ENCODE measurements at places on chromosomes 2 and 18.

DNA sequence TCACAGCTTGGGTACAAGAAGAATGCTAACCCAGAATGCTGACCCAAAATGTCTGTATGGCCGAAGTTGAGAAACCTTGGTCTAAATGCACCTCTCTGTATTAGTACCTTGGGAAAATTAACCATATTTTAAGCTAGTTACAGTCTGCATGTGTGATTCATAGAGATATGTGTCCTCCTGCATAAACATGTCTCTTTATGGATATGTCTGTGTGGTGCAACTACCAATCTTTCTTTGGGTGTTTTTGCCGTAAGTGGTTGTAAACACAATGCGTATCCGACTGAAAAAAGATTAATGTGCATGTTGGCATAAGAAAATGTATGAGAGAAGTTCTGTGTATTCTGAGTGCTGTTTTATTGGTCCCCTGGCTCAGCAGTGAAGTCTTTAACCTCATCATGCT, 54.2 kb upstream of the GAREM2 start:
- no peak for DNase-seq

DNA sequence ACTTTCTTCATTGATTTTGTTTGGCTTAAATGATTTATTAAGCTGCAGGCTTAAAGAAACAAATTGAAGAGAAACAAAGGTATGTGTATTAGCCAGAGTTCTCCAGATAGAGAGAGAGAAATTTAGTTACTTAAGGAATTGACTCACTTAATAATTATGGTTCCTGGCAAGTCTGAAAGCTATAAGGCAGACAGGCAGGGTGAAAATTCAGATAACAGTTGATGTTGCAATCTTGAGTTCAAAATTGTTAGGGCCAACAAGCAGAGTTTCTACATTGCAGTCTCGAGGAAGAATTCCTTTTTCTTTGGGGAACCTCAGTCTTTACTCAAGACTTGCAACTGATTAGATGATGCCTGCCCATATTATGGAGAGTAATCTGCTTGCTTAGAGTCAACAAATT, 593.5 kb downstream of the ADCYAP1 start:
- no peak for DNase-seq

DNA sequence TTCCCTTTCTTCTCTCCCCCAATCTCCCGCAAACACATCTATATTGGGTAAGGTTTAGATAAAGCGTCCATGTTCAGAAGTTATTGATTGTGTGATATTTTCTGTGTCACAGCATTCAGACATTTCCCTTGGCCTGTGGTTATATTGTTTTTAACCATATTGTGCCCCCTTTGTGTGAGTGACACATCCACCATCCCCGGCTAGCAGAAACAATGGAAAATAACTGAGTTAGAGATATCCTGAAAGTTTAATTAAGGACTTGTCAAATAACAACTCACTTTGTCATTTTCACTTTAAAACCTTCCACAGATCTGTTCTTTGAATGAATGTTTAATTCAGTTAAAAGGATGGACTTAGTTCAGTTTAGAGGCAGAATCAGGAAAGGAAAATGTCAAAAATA, 151.0 kb downstream of the KCNJ3 start:
- no peak for DNase-seq

GRCh38 chr18:44232500-44232899, 448.2 kb upstream of the SETBP1 start:
- no peak for DNase-seq

DNA sequence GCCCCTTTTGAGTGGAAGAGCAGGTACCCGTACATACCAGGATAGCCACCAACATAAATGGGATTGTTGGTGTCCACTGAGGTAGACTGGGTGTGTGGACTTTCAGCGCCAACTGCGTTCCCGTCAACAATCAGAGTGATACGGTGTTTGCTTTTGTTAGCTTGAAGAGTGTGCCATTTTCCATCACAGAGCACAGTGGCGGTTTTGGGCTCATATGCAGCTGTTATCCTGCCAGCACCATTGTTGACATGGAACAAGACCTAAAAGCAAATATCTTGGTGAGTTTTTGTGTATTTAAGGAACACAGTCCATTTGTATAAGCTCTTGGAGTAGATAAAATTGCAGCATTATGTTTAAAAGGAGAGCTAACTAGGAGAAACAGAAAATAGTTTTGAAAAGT, 174.5 kb downstream of the LAMA1 start:
- no peak for DNase-seq

DNA sequence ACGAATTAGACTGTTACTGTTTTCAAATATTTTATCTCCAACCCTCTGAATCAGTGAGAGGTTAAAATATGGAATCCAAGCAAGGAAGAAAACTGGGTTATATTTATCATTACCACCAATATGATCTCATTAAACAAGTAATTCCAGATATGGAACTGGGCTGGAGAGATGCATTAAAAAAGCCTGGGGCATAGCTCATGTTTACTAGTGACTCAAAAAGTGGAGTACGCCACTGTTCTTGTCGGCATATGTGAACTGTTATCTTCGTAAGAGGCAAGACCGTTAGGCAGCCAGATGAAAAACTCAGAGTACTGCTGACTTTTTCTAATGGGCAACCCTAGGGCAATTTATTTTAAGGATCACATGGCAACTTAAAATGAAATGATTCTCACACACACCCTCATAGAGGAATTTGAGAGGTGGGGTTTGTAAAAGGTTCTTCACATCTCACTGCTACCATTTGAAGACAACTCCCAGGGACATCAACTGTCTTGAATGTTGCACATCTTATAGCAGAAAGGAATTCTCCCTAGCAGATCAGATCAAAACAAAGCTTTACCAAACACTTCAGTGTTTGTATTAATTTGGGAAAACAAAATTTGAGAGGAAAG, 105.2 kb upstream of the TFCP2L1 start:
- DNase-seq = no peak

- DNase-seq = no peak
Measured at GRCh38 chr2:53636109-53636508, 131.5 kb upstream of the CHAC2 start.

DNA sequence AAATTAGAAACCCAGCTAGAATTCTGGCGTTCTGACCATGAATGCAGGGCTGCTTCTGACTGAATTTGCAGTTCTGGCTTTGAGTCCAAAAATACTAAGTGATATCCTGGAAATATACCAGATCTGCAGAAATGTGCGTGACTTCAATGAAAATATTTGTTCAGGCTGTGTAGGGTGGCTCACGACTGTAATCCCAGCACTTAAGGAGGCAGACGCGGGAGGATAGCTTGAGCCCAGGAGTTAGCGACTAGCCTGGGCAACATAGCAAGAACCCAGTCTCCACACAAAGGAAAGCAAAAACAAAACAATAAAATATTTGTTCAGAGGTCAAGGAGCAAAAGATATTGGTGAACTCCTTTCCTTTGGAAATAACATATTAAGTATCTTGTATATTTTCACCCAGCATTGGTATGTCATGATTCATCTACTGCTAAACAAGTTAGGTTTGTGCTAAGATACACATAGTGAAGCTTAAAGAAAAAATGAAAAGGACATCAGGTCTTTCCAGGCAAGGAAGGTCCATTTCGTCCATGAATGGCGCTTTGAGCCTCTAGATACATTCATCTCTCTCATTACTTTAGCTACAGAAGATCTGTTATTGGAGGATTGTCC, 239.2 kb downstream of the CMPK2 start:
- DNase-seq = no peak

- peak; percentile 11 for DNase-seq
Measured at GRCh38 chr2:95329891-95330793, 33.0 kb downstream of the KCNIP3 start.

DNA sequence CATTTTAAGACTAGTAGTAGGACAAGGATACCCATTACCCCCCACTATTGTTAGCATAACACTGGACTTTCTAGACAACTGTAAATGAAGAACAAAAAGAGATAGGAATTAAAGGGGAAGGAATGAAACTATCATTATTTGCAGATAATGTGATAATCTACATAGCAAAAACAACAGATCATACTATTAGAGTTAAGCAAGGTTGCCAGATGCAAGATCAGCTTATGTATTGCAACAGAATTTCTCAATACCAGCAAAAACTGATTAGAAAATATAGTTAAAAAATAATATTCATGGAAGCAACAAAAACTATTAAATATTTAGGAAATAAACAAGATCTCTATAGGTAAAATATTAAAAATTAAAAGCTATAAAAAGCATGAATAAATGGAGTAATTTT, 194.4 kb upstream of the SPRED2 start:
- DNase-seq = no peak

GRCh38 chr2:50694798-50695197, 337.1 kb downstream of the NRXN1 start:
- DNase-seq = peak; percentile 43

GRCh38 chr2:210392469-210392881, 77.5 kb upstream of the MYL1 start:
- DNase-seq = no peak

GRCh38 chr2:79782576-79783452, 270.0 kb downstream of the CTNNA2 start:
- DNase-seq = peak; percentile 3

DNA sequence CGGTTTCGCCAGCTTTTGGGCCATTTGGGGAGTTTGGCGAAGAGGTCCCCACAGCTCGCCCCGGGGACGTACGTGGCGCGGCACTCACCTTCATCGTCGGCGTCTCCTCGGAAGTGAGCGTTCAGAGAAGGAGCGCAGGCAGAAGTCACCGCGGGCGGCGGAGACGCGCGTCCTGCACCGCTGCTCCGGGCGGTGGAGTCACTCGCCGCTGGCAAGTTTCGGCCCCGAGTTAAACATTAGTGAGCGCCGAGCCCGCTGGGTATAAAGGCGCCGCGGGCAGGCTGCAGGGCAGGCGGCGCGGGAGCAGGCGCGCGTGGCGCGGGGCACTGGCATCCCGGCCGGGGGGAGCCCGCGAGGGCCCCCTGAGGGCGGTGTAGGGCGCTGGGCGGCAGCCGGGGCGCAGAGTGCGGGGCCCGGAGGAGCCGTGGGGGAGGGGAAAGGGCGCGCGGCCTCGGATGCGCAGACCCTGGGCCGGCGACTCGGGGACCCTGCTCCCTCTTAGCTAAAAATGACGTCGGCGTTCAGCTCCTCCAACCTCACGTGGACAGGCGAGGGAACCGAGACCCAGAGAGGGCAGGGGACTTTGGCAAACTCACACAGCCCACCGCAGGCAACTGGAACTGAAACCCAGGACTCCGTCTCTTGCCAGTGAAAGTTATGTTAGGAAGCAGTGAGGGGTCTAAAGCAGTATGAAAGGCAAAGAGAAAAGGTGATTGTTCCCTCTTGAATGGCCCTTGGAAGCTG, at the start of gene DPP4:
Gene DPP4 (minus strand): TSS at position 328 of the 744 bp plus-strand sequence. CDS start 234 bp downstream, at position 94.
- peak; percentile 56 for DNase-seq

GRCh38 chr2:238097988-238098871, 1.9 kb upstream of the ESPNL start:
- DNase-seq = peak; percentile 15

DNA sequence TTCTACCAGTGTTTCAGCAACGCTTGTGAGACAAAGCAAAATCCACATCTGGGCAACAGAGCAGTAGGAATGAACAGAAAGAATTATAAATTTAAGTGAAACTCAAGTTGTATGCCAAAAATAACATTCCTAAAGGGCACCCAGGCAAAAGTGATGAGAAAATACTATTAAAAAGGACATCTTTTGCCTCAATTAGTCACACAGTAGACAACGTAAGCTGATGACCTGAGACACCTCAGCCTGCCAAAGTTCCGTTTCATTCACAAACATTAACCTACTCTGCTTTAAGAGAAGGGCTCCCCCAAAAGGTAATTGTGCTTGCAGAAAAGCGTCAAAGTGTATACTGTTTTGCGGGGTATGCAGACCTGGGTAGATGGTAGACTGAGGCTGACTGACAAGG, 7.2 kb downstream of the HDLBP start:
- no peak for DNase-seq

DNA sequence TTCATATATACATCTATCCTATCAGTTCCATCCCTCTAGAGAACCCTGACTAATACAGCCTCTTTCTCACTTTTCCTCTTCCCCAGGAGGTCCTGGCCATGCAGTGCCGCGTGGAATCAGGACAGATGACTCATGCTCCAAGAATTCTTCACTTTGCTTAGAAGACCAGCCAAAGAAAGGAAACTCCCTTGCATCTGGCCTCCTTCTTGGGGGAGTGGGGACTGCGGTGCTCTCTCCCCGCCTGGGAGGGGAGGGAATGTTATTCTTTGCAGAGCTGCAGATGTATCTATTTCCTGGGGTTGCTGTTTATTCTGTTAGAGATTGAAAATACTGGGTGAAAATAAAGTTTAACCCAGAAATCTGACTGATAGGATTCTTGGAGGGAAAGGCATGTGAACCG, 111.5 kb upstream of the SH3BP4 start:
- peak; percentile 12 for DNase-seq

DNA sequence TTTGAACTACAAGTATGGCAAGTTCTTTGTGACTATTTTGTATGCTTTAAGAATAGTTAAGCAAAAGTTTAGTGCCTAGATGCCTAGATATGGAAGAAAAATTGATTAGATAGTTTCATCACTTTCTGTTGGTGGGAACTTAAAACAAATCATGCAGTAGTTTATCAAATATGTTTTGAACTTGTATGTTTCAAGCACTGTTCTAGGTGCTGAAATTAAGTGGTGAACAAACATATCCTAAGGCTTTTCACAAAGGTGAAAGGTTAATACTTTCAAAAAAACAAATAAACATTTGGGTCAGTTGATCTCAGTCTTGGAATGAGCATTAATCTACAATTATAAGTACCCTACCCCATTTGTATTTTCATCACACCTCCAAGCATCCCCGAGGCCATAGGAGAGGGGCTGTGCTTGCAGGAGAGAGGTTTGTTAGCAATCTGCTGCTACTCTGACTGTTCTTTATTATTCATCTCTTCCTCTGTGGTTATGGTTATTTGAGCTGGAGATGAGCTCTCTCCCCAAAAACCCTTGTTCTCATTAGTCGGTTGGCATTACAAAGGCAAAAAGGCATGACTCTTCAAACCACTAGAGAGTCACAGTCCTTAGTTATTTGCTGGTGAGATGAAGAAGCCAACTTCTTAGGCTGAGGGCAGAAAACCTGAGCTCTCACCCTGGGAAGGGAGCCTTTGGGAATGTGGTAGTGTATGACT, 103.9 kb upstream of the FHL2 start:
- DNase-seq = no peak

DNA sequence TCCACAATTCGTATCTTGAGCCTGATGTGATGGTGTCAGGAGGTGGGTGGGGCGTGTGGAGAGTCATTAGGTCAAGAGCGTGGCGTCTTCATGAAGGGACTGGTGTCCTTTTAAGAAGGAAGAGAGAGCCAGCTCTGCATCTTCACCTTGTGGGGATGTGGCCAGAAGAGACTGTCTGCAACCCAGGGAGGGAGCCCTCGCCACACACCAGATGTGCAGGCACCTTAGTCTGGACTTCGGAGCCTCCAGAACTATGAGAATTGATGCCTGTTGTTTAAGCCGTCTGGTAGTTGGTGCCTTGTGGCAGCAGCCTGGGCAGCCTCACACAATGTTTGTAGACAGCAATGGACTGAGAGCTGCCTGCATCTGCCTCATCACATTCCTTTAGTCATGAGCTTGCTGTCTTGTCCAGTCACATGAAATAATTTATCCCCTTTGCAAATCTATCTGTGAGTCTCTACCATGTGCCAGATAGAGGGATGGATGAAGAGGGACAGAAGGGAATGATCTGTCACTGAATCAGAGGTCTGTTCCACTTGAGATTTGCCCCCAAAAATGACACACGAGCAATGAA, 61.0 kb downstream of the MYT1L start:
- no peak for DNase-seq

GRCh38 chr2:235300368-235301201, 193.3 kb upstream of the AGAP1 start:
- DNase-seq = peak; percentile 0
